ENCODE measurements at places on chromosomes 2 and 18.

DNA sequence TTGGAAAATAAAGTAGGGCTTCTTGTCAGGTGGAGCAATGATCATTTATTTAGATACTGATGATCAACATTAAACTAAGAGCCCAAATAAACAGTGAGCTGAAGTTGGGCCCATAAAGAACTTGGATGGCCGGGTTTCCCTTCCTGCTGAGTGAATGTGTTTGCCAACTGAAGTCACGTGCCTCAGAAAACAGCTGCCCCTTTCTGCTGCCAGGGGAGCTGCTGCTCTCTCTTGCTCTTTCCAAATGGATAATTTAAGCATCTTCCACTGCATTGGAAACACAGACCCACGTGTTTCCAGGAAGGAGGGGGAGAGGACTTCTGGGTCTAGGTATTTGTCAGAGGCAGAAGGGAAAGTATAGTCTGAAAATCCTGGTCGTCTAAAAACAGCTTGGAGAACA, 22.9 kb upstream of the NCKAP5 start:
- DNase-seq, result no peak

- no peak for DNase-seq
Observed at GRCh38 chr18:42508683-42509296, 553.8 kb downstream of the PIK3C3 start.

DNA sequence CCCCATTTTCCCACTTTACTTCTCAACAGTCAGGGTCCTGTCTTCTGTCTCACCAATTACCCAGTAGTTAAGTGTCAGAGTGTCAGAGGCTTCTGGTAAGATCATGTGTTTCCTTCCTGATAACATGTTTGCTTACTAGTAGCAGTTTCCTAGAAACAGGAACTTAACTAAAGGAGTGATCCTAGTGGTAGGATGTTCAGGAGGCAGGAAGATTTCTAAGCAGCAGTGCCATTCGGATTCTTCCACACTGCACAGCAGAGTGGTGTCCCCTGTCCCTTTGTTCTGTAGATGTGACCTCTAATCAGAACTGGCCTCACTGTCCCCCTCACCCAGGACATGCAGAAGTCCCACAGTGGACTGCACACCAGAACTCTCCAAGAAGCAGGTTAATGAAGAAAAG, 221.8 kb upstream of the OSR1 start:
- DNase-seq, result no peak

- peak; percentile 53 for DNase-seq
Observed at GRCh38 chr2:197152451-197153228, 157.9 kb downstream of the ANKRD44 start.

GRCh38 chr2:165044505-165045303, 89.4 kb upstream of the SLC38A11 start:
- no peak for DNase-seq
